ENCODE measurements at places on chromosomes 11 and 22.

- no peak for DNase-seq
Measured at GRCh38 chr11:116890193-116890592, 52.8 kb upstream of the APOA1 start.

DNA sequence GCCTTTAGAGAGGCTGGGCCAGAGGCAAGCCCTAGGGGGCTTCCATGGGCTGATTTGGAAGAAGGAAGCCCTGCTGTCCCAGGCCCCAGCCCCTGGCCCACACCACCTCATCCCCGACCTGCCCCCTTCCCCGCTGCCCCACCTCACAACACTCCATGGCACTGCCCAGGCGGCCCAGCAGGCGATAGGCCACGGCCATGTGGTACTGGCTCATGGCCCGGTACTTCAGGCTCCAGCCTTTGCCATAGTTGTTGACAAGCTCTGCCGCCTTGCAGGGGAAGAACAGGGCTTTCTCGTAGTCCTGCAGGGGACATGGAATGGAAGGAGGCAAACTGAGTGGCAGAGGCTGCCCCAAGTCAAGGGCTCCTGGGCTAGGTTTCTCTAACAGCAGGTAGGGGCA lies 6.4 kb downstream of the RAPSN start:
- no peak for DNase-seq

DNA sequence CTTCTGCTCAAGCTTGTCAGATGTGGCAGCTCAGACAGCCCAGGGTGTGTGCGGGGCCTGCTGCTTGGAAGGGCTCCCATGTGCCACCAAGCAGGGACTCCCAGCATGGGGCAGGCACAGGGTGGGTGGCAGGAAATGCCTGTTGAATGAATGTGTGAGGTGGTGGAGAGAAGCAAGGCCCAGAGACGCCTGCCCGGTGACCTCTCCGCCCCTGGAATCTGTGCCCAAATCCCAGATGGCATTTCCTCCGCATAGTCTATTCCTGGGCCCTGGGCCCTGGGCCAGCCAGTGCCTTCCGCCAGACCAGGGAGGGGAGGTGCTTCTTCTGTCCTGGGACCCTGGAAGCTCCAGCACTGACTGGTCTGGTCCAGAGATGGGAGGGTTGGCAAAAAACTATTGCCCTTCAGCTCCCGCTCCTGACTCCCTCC lies 3.7 kb downstream of the CST6 start:
- peak; percentile 49 for DNase-seq

DNA sequence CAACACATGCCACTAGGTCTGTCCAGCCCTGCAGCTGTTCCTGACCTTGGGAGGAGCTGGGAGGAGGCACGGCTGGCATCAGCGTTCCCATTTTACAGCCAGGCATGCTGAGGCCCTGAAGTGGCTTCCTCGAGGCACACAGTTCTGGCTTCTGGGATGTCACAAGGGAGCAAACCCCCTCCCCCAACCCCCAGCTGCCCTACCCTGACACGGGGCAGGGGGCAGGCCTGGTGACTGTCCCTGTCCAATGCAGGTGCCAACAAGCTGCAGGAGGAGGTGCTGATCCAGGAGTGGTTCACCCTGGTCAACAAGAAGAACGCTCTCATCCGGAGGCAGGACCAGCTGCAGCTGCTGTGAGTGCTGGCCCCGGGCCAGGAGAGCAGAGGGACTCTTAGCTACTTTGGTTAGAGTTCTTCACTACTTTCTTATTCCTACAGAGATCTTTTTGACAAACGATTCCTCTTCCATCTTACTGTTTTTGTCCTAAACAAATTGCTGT lies 5.3 kb downstream of the KCNK7 start:
- no peak for DNase-seq

GRCh38 chr11:5291207-5291838 lies 10.4 kb downstream of the OR51B4 start:
- peak; percentile 15 for DNase-seq

DNA sequence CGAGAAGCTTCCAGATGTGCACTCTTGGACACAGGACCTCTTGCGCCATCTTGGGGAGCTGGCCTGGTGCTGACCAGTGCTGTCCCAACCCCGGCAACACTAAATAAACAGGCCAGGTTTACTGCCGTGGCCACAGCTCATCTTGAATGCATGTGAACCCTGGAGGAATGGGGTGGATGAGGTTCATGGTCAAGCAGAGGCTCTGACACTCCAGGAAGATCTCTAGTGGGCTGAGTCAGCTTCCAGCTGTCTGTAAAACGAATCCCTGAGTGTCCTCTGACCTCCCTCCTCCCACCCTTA lies 51.8 kb downstream of the ALX4 start:
- DNase-seq: no peak

DNA sequence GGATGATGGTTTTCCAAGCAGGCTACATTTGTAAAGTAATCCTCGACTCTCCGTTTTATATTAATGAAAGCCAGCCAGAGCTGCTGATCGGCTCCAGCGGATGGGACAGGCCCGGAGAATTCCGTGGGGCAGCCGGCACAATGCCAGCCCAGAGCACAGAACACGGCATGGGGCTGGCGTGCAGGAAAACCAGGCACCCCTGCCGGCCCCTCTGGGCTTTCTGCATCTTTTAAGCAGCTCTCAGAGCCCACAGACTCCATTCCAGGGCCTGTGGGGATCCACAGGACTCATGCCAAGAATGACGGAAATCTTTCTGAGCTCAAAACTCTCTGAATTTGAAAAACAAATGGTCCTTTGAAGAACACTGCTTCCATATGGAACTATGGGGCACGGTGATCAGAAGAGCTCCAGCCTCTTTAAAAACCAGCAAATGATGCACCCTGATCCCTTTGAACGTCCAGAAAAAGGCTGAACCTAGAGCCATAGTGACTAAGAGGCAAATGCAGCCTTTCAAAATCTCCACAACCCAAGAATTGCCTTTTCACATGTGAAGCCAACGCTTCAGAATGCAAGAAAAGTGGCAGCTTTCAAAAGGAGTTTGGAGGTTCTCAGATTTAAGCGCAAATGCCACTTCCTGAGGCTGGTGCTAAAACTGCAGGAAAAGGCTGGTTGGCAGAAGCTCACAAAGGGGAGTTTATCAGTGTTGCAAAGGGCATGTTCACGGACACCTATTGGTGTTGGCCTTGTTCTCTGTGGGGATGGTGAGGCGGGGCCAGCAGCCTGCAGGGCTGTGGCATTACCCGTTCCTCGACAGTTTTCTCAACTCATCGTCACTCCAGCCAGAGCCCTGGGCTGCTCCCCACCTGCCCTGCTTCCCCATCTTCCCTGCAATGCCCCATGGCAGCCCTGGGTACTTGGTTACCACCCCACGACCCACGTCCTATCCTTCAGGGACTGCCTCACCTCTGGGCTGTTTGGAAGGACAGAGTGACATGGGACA lies 212.5 kb downstream of the CTTN start:
- DNase-seq: peak; percentile 69

- peak; percentile 78 for DNase-seq
Measured at GRCh38 chr11:119496469-119496868, 73.5 kb upstream of the THY1 start.

- peak; percentile 7 for DNase-seq
Measured at GRCh38 chr11:71452199-71453036, 585 bp upstream of the NADSYN1 start.

GRCh38 chr11:126284829-126285228 lies 1.9 kb downstream of the TIRAP start:
- peak; percentile 97 for DNase-seq

DNA sequence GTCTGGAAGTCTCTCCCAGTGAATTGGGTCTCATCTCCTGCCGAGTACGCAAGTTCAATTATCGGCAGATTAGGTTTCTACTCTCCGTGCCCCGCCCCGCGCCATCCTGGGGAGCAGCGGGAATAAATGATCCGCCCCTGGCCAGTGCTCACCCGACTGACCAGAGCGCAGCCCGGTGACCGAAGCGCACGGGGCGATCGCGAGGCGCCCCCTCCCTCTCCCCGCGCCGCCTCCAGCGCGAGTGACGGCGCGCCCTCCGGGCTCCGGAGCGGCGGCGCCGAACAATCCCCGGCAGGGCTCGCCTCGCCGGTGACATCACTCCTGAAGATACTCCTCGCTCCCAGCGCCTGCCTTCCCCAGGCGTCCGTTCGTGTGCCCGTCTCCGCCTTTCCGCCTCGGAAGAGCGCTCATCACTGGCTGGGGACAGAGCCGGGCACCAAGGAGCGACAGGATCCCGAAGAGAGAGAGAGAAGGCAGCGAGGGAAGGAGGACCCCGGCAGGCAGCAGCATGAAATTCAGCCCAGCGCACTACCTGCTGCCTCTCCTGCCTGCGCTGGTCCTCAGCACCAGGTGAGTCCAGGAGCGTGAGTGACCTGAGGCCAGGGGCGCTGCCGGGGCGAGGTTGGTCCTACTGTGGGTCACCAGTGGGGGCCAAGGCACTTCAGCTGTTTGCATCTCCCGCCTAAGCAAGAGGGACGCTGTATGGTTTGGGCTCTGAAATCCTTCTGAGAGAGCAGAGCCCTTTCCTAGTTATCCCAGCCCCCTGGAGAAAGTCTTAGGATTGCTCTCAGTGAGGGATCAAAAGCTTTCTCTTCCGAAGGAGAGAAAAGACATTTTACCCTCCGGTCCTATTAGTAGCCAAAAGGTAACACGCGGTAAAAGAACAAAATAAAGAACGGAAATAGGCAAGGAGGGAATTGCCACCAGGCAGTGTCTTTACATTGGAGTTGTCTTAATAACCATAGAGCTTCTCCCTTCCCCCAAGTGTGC lies at the start of gene LUZP2:
TSS of gene LUZP2 (plus strand) at position 318 of the 990 bp plus-strand sequence.
- peak; percentile 42 for DNase-seq

DNA sequence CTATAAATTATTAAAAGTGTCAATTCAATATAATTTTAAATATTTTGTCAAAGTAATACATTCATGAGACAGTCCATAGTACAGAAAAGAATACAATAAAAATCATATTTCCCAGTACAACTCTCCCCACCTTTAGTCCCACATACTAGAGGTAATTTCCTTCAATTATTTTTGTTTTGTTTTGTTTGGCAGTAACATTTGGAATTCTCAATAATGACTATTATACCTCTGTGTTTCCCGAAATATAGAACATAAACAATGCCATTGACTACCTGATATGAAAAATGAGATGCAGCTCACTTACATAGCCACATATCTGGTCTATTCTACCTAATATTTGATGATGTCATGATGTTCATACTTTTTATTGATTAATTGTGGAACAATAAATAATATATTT lies 24.4 kb upstream of the CASP4 start:
- DNase-seq: no peak

DNA sequence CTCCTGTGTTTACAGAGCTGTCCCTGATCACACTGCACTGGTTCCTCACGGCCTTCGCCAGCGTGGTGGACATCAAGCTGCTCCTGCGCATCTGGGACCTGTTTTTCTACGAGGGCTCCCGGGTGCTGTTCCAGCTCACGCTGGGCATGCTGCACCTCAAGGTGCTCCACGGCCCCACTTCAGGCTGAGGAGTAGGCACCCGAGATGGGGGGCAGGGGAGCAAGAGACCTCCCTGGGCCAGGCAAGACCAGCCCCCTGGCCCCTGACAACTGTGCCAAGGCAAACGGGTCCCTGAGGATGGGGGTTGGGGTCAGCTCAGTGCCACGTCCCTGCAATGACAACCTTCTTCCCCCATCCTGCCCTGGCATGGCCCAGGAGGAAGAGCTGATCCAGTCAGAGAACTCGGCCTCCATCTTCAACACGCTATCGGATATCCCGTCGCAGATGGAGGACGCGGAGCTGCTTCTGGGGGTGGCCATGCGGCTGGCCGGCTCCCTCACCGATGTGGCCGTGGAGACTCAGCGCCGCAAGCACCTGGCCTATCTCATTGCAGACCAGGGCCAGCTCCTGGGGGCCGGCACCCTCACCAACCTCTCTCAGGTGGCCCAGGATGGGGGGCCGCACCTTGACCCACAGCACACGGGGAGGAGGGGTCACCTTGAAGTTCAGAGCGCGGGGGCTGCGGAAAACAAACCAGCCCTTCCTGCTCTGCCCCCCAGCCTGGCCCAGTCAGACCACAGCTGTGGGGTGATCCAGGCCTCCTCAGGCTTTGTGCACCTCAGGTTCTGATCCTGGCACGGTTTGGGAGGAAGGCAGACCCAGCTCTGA lies 35.9 kb downstream of the SGSM3 start:
- no peak for DNase-seq

DNA sequence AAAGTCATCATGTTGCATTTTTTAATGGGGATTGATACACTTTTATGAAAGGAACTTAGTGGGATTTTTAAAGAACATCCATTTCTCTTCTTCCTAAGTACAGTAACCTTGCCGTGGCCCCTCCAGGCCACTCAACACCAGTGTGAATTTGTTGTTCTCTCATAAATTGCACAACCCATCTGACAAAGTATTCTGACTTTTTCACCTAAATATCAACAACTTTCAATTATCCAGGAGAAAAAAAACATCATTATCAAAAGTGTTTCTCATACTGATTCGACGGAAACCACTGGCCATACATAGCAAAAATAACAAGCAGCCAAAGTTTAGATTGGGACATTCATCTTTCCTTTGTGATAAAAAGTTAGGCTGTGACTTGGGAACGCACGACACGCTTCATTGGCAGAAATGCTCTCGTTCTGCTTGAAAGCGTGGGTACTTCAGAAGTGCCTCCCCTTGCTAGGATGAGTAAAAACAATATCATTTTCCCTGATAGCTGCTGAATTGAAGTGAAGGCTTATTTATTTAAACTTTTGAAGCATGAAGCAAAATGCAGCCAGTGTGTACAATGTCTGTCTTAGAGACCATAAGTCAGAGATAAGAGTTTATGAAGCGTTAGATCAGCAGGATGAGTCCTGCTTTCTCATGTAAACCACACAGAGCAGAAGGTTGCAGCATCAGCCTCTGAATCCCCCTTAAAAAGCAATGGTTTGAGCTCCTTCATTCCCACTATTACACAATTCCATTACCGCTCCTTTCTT lies 20.6 kb upstream of the EIF3M start:
- DNase-seq: no peak

GRCh38 chr22:46727813-46728364 lies 10.2 kb downstream of the CERK start:
- no peak for DNase-seq

- peak; percentile 10 for DNase-seq
Measured at GRCh38 chr22:38657045-38657909, 839 bp downstream of the CBY1 start.

DNA sequence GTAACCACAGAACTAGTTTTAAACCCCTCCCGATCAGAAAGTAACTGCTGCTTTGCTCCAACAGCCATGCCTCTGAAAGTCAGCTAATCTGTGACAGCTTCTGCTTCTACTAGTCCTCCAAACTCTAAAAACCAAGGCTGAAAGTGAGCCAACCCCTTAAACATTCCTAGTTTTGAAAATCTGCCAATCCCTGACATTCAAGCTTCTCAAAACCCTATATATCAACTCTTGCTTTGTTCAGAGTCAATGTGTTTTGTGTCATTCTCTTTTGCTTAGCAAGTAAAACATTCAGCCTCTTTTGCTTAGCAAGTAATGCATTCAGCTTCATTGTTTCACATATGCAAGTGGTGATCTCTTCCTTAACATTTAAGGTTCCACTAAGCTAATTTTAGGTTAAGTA lies 56.9 kb downstream of the ATG16L2 start:
- DNase-seq: peak; percentile 71

- peak; percentile 34 for DNase-seq
Measured at GRCh38 chr22:32987081-32987631, 71.0 kb downstream of the SYN3 start.

DNA sequence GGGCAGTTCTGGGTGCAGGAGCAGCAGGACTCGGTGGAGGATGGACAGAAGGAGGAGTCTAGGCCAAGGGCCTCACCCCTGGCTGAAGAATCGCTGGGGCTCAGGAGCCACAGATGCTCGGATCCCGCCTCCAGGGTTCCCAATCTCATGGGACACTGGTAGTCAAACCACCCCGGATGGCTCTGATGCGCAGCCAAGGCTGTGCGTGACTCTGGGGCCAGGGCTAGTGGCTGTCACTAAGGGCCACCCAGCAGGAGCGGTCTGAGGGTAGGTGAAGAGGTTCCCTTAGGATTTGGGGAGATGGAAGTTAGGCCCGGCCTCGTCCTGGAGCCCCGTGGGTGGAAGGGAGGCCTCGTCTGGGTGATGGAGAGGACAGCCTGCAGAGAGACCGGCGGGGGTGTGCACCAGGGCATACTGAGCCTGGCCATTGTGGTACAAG lies 300.6 kb downstream of the TBC1D22A start:
- DNase-seq: no peak
